ENCODE measurements at places on chromosomes 5 and 9. TPM values are rescaled to one million over a fixed set of nuclear protein-coding genes. Genes with fewer than 3 reads are reported as not detected.

Gene SLC6A3
- not detected for total RNA-seq

Gene SH2D3C
- 2.6 TPM for total RNA-seq

Gene IL3
- total RNA-seq, result not detected

GRCh38 chr5:2748179-2748860 is 3.2 kb downstream of the IRX2 start:
- DNase-seq, result no peak
- no peak overlapping the region for H3K27ac ChIP-seq
- no peak overlapping the region for H3K4me3 ChIP-seq
- H3K4me1 ChIP-seq, result peaks cover 10% of the 10 kb centered on the region

- H3K27ac ChIP-seq, result no peak overlapping the region
- H3K27me3 ChIP-seq, result peaks cover 12% of the 10 kb centered on the region
- no peaks in the 10 kb centered on the region for H3K36me3 ChIP-seq
- H3K4me1 ChIP-seq, result no peaks in the 10 kb centered on the region
These were observed 194.8 kb upstream of the ADAMTS16 start for GRCh38 chr5:4945296-4945695.
